ENCODE measurements at places on chromosomes 1 and 21.
A peak's percentile ranks its signal among the peaks of the same experiment; 100 is the strongest.

DNA sequence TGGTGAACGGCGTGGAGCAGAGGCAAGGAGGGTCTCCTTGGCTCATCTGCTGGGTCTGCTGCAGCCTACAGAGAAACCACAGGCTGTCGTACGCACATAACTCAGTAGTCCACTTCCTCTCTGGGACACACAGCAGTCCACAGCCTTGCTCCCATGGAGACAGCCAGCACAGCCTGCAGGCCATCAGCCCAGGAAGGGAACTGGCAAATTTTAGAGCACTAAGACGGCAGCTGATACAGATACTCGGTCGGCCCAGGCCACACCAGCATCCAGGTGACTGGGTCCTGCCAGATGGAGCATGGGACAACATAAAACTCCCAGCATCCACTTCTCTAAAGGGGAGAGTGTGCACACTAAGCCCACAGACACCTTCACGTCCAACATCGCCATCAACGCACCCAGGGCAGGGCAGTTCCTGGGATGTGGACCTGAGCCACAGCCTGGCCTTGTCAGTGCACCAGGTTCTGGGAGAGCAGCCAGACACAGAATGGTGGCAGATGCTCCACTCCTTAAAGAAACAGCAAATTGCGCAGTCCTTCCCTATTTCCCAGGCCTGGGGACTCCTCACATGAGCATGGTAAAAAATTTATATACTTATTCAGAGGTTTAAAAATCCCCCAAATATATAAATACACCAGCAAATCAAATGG lies 247.1 kb upstream of the RAB4A start:
- no peak for DNase-seq

DNA sequence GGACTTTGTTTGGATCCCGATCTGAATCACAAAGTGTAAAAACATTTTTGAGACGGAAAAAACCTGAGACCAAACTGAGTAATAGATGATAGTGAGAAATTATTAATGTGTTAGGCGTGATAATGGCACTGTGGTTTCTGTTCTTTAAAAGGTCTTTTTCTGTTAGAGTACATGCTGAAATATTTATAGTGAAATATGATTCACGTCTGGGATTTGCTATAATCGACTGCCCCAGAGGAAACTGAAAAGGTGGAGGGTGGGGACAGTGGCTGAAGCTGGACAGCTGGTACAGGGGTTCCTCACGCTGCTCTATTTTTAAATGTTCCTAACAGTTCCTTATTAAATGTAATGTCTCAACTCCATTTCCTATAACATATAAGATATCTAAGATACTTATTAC lies 11.2 kb downstream of the URB1 start:
- no peak for DNase-seq

DNA sequence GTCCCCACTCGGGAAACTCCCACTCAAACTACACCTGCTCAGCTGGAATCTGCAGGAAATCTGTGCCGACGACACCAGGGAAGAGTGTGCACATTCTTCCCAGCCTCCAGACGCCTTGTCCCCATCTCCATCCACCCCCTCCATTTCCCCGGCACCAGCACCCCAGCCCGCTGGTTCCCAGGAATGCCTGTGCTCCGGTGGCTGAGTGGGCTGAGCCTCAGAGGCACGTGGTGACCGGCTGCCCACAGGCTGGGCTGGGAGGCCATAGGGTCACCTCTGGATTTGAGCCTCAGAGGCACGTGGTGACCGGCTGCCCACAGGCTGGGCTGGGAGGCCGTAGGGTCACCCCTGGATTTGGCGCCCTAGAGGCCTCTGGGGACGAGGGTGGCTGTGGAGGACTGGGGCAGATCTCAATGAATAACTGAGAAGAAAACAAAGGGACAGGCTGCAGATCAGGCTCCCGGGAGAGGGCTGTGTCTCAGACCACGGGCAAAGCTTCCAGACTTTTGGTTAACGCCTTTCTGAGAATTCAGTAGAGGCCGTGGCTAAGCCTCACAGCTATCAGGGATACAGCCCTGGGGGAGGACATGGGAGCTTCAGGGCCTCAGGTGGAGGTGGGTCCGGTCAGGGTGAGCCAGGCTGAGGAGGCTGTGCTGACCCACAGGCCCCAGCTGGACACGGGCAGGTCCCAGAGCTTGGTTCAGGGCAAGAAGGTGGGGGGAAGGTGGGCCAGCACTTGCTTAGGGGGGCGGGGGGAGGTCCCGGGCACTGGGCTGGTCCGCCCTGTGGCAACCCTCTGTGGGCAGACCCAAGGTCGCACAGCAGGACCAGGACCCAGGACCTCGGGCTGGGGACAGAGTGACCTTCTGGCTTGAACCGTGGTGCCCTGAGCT lies 17.3 kb upstream of the TTLL10 start:
- no peak for DNase-seq

DNA sequence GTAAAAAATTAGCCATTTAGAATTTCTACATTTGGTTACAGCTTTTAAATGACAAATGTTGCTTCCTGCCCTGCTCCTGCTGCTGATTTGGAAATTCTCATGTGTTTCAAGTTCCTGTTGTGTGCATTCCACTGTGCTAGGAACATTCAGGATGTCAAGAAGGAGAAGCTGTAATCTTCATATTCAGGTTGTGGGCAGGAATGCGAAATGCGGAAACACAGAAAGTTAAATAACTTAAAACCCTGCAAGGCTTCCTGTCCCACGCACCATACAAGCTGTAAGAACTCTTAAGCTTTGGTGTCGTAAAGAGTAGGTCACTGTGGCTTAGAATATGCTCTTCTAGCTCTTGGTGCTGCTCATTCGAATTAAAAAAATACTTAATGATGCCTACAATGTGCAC lies 52.6 kb downstream of the S100B start:
- DNase-seq, result no peak

DNA sequence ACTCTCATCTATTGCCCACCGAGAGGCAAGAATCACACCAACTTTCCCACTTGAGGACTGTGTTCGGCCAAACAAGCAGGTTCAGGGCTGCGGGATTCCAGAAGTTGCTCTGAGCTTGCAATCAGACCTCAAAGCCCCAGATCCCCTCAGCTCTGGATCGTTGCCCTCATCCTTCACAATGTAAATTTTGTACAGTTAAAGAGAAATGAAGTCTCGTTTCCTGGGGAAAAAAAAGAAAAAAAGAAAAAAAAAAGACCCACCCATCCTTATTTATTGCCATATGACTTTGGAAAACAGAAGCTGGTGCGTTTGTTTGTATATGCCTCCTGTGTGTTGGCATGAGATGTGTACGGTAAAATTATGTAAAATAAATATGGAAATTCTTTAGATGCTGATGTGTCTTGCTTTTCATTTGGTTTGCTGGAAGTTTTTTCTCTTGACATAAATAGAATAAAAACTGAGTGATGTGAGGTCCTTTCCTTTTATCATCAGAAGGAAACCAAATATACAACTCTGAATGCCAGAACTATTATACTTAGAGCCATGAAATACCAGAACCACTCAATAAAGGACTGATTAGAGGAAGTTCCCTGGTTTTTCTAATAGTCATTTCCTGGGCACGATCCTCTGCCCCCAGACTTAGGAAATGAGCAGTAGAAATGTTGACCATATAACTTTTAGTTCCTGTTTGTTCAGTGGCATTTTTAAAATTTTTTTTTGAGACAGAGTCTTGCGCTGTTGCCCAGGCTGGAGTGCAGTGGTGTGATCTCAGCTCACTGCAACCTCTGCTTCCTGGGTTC lies 48.7 kb downstream of the LHX4 start:
- DNase-seq, result no peak

GRCh38 chr1:98369463-98369862 lies 292.1 kb upstream of the SNX7 start:
- no peak for DNase-seq

- DNase-seq, result no peak
These were observed 726 bp downstream of the TACSTD2 start for GRCh38 chr1:58576325-58576726.

DNA sequence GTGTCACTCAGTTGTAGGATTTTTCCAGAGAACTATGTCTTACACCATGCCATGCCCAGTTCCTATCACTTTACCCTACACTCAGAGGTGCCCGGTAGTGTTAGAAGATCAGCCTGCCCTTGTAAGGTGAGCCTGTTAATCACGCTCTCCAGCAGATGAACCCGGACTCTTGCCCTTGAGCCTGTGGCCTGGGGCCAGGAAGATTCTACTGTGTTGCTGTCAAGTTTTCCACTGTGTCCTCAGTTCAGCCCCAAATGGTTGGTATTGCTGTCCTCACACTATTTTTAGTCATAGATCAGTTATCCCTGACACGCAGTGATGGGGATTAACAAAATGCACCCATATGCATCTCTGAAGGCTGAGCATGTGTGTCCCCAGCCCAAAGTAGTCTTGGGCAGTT lies 105.0 kb upstream of the SPAG17 start:
- DNase-seq, result no peak

DNA sequence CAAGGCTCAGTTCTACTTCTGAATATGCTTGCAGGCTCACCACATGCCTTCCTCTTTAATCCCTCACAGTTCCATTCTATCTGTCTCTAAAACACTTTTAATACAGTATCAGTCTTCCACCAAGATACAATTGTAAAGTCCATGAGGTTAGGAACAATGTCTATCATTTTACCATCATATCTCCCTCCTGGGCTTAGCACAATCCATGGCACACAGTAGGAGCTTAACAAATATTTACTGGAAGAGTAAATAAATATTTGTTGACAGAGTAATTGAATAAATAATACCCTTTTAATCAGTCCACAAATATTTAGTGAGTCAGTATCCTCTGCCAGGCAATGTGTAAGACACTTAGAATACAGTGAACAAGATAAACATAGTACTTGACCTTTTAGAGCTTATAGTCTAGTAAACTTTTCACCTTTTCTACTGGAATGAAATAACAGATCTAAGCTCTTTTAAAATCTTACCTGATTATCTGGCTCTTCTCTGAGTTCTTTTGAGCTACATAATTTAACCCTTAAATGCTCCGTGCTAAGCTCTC lies 12.7 kb upstream of the GADD45A start:
- DNase-seq, result no peak

GRCh38 chr1:232635778-232636356 lies 5.9 kb upstream of the SIPA1L2 start:
- peak; percentile 62 for DNase-seq

DNA sequence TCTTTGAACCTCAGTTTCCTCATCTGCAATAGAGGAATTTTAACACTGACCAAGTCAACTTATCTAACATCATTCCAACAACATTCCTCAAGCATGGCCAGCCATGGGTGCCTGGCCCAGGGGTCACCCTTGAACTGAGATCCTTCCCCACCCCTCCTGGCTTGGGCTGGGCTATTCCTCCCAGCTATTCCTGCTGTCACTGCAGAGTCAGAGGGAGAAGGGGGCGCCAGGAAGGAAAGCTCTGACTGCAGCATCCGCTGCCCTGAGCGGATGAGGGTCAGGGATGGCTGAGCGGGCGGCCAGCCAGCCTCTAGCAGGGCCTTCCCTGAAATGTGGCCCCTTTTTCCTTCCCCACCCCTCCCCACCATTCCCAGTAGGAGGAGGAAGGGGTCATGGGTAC lies 3.1 kb downstream of the TINAGL1 start:
- DNase-seq, result peak; percentile 44

DNA sequence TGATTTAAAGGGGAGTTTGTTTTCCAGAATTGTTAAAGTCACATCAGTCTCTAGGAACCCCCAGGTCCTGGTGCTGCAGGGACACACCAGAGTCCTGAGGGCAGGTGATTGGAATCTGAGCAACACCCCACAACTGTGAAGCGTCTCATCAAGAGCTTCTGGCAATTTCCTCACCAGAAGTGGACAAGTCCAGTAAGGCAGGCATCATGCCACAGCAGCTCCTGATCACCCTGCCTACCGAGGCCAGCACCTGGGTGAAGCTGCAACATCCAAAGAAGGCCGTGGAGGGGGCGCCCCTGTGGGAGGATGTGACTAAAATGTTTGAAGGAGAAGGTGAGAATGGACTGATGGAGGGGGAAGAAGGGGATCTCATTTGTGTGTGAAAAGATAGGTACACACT lies 2.1 kb downstream of the ZFP69 start:
- no peak for DNase-seq

DNA sequence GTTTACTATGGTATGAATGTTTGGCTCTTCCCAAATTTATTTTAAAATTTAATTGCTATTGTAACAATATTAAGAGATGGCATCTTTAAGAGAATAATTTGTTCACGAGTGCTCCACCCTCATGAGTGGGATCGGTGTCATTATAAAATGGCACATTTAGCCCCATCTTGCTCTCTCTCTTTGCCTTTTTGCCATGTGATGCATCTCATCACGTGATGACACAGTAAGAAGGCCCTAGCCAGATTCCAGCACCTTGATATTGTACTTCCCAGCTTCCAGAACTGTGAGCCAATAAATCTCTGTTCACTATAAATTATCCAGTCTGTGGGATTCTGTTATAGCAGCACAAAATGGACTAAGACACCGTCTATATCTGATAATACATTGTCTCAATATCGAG lies 355.8 kb downstream of the AMY1C start:
- DNase-seq, result no peak

GRCh38 chr1:3338725-3339070 lies 115.8 kb upstream of the ARHGEF16 start:
- DNase-seq, result no peak

GRCh38 chr1:208393826-208394225 lies 149.6 kb upstream of the PLXNA2 start:
- DNase-seq, result no peak

GRCh38 chr1:17984583-17984982 lies 123.0 kb upstream of the IGSF21 start:
- DNase-seq, result peak; percentile 6

GRCh38 chr1:939511-940106 lies 15.9 kb downstream of the SAMD11 start:
- DNase-seq, result no peak

- DNase-seq, result peak; percentile 53
These were observed 1671.1 kb downstream of the MRPL39 start for GRCh38 chr21:23936224-23936623.

- DNase-seq, result no peak
These were observed 36.9 kb downstream of the RAP1GAP start for GRCh38 chr1:21631944-21632887.

- no peak for DNase-seq
These were observed 212.8 kb upstream of the RAB4A start for GRCh38 chr1:229058111-229058561.

- peak; percentile 38 for DNase-seq
These were observed 87.5 kb upstream of the RHOU start for GRCh38 chr1:228647523-228648444.

- peak; percentile 56 for DNase-seq
These were observed 196.2 kb downstream of the ZC3H11B start for GRCh38 chr1:219416598-219417238.

- DNase-seq, result peak; percentile 90
These were observed 35.1 kb downstream of the FRRS1 start for GRCh38 chr1:99731384-99731783.

Measured in fibroblast of skin of scalp (primary cell).